ENCODE measurements at places on chromosomes 2 and 18.
A peak's percentile ranks its signal among the peaks of the same experiment; 100 is the strongest.

DNA sequence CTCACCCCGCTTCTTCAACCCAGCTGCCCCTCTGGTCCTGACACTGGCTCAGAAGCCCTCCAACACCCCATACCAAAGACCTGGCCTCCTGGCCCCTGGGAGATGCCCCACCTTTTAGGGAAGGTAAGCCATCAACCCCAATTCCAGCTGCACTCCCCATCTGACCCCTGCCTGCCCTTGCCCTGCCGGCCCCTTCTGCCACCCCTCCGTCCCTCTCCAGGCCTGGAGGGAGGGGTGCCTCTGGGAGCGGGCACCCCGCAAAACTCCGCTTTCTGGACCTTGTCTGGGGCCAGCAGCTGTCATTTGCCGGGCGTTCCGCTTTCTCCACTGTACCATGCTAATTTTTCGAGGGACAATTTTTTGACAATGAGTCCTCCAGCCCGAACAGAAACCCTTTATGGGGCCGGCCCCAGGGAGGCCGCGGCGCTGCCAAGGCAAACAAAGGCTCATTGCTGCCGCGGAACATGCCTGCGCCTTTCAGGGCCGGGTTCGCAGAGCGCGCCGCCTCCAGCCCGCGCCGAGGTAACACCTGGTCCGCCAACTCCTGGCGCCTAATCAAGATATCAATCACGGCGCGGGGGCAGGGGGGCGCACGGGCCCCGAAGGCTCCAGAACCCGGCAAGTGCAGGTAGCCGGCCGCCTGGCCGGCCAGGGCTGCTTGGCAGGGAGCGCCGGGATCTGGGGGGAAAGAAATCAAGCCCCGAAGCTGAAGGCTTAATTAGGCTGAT is 96.0 kb downstream of the INHBB start:
- DNase-seq = no peak

DNA sequence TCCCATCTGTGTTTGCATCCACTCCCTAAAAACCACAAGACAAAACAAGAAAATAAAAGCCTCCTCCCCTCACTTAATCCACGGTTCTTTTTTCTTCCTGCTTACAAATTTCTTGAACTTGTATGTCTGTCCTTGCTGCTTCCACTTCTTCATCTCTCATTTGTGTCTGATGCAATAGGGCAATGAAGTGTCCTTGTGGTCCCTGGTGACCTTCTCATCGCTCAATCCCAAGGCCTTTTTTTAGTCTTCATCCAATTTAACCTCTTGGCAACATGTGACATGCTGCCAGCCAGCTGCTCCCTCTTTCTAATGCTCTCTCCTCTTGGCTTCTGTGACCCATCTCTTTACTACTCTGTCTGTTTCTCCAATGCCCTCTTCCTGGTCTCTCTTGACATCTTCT is 87.6 kb downstream of the SEMA4F start:
- DNase-seq = no peak

- DNase-seq = no peak
Observed at GRCh38 chr2:220648628-220649027, 923.5 kb downstream of the EPHA4 start.

- no peak for DNase-seq
Observed at GRCh38 chr2:59232394-59233165, 991.5 kb upstream of the FANCL start.

DNA sequence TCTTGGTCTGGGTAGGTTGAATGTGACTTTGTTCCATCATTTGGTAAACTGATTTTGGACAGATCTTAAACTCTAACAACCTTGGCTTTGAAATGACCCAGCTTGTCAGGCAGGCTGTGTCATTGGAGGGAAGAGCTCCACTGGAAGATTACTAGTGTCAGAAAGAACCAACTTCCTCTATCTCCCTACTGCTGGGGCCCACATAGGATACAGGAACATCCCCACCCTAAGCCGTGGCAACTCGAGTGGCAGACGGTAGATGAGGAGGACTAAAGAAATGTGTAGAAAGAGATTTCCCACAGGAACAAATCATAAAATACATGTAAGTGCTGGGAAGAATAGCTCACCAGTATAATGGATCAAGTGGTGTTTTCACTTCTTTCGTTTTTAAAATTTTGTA is 4.3 kb upstream of the G6PC2 start:
- DNase-seq = no peak

DNA sequence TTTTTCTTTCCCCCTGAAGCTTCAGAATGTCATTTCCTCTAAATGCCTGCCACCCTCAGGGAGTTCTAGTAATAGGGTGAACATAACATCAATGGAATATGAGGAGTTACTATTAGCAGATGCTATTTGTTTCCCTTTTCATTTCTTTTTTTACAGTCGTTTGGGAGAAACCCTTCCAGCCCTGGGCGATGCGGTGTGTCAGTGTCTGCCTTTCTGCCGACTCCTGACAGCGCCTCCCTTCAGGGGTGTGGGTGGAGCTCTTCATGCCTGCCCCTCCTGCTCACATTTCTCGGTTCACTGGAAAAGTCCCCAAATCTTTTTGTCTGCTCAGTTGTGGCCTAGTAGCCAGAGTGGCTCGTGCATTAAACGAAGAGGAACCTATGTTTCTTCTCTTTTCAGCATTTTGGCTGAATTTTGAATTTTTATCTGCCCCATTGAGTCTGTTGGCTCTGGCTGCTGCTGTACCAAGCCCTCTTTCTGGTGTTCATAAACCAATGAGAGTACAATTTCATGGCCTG is 72.3 kb downstream of the FMNL2 start:
- DNase-seq = peak; percentile 21

DNA sequence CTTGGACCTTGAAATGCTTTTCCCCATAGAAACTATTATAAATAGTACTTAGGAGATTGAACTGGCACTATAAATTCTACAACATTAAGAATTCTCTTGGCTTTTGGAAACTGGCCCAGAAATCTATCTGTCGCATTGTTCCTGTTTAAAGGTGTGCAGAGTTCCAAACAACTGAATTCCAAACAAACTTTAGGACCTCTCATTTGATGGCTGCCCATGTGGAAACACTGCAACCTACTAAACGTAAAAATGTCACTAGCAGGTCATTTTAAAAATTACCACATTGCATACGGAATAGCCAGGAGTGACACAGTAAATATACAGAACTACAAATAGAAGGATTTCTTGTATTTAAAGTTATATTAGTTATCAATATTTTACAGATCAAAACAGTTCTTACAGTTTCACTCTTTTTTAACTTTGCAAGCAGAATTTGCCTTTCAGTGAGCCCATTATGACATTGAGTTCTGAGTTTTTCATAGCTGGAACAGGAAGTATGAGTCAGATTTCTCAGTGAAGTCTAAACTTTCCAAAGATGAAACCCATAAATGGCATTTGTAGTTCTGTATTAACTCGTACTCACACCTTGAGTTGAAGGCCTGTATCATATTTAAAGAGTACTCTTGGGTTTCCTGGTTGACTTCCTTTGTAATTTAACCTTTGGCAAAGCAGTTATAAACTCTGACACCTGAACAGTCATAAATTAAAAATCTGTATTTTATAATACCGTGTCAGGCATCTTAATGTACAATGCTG is 142.3 kb upstream of the BOD1L2 start:
- DNase-seq = no peak

DNA sequence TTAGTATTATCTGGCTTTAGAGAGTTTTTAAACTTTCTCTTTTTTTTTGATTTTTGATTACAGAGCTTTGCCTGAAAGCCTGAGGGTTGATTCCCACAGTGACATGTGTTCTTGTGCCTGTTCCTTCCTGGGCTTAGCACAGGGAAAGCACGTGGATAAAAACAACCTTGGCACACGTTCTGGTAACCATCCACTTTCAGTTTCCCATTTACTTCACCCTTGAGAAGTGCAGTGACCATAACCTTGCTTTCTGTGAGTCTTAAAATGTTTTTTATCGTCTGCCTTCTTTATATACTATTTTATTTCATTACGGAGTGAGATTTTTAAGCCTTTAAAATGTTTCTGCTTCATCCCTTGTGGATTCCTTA is 11.5 kb downstream of the CD226 start:
- DNase-seq = no peak
